Fibroblast of the conjunctiva (primary cell): ENCODE measurements at places on chromosomes 7 and 10.

DNA sequence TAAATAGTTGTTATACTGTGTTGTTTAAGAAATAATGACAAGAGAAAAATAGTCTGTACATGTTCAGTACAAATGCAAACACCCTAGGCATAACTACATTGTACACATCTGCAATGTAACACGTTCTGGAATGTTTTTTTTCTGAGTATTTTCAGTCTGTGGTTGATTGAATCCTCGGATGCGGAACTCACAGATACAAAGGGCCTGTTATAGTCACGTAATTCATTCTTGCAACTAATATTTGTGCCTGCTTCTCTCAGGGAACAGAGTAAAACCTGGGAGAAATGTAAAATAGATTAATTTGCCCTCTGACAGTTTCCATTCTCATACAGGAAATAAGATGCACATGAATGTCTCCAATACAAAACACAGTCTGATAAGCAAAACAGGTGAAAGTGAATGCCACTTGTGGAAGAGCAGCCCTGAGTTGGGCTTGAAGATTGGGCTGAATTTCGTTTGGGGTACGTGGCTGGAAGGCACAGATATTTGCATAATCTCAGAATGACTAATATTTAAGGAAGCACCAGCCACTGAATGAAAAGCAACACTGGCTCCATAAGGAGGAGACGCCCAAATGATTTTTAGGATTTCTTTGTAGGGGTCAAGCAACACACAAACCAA, 19.1 kb downstream of the DENND2A start:
- no peak for DNase-seq

- DNase-seq, result no peak
Measured at GRCh38 chr7:152543799-152544198, 108.0 kb upstream of the KMT2C start.

GRCh38 chr10:112619556-112619955, 172.5 kb downstream of the VTI1A start:
- no peak for DNase-seq

- DNase-seq, result no peak
Measured at GRCh38 chr10:84172467-84173356, 889 bp upstream of the GPR15LG start.

- DNase-seq, result peak; percentile 90
Measured at GRCh38 chr10:77501152-77501845, 136.3 kb downstream of the KCNMA1 start.

DNA sequence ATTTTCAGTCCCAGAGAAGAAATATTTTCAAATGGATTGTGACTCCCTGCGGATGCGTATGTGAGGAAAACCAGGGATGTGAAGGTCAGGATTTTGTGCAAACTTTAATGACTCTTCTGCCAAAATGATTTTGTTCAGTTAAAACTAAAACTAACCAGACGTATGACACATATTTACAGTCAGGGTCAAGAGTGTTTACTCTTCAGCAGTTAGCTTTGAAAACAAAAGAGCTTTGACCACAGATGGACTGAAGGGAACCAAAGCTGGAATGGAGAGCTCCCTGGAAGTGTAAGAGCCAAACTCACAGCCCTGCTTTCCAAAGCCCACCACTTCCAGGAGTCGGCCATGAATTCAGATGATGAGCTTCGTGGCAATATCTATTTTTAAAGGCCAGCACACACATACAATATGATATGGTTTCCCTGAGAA, 15.5 kb downstream of the SVIL start:
- no peak for DNase-seq

DNA sequence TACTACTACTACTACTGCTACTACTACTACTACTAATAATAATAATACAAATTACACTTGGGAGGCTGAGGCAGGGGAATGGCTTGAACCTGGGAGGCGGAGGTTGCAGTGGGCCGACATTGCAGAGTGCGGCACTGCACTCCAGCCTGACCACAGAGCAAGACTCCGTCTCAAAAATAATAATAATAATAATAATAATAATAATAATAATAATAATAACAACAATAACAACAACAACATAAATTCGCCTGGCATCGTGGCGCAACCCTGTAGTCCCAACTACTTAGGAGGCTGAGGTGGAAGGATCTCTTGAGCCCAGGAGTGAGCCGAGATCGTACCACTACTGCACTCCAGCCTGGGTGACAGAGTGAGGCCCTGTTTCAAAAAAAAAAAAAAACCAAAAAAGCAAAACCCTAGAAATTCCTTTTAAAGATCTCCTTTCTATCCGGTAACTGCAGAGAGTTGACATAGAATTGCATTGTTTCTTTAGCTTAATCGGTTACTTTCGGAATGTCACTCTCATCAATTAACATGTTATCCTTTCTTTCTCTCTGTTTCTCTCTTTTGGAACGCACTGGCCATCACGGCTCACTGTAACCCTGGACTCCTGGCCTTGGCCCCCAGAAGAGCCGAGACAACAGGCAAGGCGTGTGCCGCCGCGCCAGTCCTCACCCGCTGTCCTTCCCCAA, 972 bp downstream of the PHYH start:
- no peak for DNase-seq

GRCh38 chr7:36999626-37000485, 275.6 kb upstream of the AOAH start:
- DNase-seq, result no peak

GRCh38 chr10:98384531-98385133, 30.4 kb downstream of the PYROXD2 start:
- no peak for DNase-seq

DNA sequence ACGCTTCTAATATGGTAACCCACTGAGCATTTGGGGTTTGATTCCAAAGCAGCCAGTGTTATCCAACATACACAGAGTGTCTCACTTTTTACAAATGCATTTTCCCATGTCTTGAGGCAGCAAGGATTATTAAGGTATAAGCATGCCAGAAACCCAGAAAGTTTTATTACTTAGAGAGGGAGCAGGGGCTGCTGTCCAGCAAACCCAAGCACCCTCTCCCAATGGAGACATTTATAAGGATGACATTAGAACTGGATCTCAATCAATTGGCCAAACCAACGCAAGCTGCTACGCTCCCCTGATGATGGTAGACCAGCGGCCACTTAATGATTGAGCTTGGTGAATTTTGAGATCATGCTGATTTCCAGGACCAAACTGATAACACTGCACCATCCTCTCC, 176.3 kb downstream of the FANK1 start:
- DNase-seq, result no peak

DNA sequence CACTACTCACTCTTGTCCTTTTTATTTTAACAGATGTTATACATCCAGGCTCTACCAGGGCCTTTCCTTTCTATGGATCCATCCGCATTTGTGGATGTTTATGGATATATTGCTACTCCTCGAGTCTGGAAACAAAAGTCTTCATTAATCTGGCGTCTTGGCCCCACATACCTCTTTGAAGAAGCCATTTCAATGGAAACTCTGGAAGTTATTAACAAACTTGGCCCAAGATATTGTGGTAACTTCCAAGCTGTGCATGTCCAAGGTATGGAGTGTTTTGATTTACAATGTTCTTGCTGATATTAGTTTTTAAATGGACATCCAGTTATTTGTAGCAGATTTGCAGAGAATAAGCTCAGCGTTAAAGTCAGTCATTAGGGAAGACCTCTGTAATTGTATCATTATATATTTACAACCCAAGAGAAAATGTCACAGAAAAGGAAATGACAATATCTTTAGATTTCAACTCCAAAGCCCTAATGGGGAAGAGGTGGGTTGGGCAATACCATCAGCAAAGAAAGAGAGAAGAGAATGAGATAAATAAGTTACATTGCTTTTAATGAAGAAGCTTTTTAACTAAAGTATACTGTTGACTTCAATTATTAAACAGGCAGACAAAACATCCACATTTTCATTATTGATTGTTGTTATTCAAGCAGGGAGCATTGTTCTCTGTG, 102.1 kb downstream of the WDFY4 start:
- no peak for DNase-seq
